Neural progenitor cell (in vitro differentiated cells): ENCODE measurements at places on chromosomes 5 and 9.
A peak's percentile ranks its signal among the peaks of the same experiment; 100 is the strongest.

DNA sequence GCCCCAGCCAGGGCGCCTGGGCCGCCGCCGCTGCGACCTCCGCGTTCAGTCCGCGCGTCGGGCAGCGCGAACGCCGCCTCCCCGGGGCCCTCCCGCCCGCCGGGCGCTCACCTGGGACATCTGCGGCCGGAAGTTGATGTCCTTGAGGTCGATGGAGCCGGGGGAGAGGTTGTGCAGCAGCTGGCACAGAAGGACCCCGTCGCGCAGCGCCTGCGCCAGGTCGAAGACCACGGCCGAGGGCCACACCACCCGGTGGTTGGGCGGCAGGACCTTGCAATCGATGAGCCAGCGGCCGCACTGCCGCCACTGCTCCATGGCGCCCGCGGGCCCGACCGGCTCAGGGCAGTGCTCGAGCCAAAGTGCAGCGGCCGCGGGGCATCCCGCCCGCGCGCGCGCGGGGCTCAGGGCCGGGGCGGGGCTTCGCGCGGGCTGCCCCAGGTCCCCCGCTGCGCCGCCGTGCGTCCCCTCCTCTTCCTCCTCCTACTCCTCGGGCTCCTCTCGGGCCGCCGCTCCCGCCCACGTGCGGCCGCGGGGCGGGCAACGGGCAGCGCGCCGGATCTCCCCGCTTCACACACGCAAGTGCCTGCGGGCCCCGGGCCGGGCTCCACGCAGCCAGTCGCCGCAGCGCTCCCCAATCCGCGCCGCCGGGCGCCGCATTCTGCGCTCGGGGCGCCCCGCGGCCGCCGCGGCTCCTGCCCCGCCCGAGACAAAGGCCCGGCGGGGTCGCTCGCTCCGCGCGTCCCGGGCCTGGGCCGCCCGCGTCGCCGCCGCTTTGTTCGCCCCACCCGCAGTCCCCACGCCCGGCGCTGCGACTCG lies at the start of gene VAV2:
VAV2 (minus strand) TSS at position 361 of the 816 bp plus-strand sequence; CDS start at position 315, 46 bp downstream.
- H3K27ac ChIP-seq, result no peak within 1 kb of the TSS
- peak within 1 kb of the TSS; percentile 87 for H3K4me3 ChIP-seq
- H3K27me3 ChIP-seq, result no peaks in the 10 kb centered on the region

- H3K4me3 ChIP-seq, result peak overlapping the region; percentile 64
- no peaks in the 10 kb centered on the region for H3K27me3 ChIP-seq
- no peak overlapping the region for H3K27ac ChIP-seq
- DNase-seq, result no peak
Measured at GRCh38 chr5:68287631-68287975, 72.0 kb downstream of the PIK3R1 start.

GRCh38 chr9:114166614-114167572 lies 11.6 kb downstream of the COL27A1 start:
- H3K27ac ChIP-seq, result no peak overlapping the region
- H3K4me1 ChIP-seq, result peaks cover 38% of the 10 kb centered on the region
- DNase-seq, result no peak
- H3K4me3 ChIP-seq, result no peak overlapping the region
- no peaks in the 10 kb centered on the region for H3K36me3 ChIP-seq

GRCh38 chr5:144332265-144332664 lies 161.6 kb downstream of the KCTD16 start:
- DNase-seq, result peak; percentile 29
- no peaks in the 10 kb centered on the region for H3K27me3 ChIP-seq
- H3K4me1 ChIP-seq, result peaks cover 4% of the 10 kb centered on the region
- H3K4me3 ChIP-seq, result no peak overlapping the region
- H3K36me3 ChIP-seq, result no peaks in the 10 kb centered on the region

- no peak overlapping the region for H3K27ac ChIP-seq
- H3K36me3 ChIP-seq, result no peaks in the 10 kb centered on the region
- H3K27me3 ChIP-seq, result no peaks in the 10 kb centered on the region
- no peak for DNase-seq
Measured at GRCh38 chr9:126893079-126893478, 21.5 kb upstream of the RALGPS1 start.

GRCh38 chr5:156838961-156839360 lies 11.1 kb upstream of the PPP1R2B start:
- no peaks in the 10 kb centered on the region for H3K27me3 ChIP-seq
- H3K36me3 ChIP-seq, result no peaks in the 10 kb centered on the region
- H3K27ac ChIP-seq, result no peak overlapping the region
- no peaks in the 10 kb centered on the region for H3K4me1 ChIP-seq

DNA sequence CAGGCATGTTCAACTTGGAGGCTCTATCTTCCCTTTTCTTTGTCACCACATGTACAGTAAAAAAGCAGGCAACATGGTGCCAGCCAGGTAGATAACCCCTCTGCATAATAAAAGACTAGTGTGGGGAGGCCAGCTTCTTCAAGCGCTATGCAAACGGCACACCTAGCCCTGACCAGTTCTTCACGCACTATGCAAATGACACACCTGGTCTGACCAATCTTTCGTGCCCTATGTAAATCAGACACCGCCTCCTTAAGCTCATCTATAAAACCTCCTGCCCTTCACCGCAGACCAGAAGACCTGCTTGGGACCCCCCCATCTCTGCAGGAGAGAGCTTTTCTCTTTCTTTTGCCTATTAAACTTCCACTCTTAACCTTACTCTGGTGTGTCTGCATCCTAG lies 28.1 kb upstream of the UGCG start:
- H3K4me1 ChIP-seq, result peaks cover 7% of the 10 kb centered on the region
- DNase-seq, result no peak
- H3K4me3 ChIP-seq, result no peak overlapping the region
- no peaks in the 10 kb centered on the region for H3K27me3 ChIP-seq

DNA sequence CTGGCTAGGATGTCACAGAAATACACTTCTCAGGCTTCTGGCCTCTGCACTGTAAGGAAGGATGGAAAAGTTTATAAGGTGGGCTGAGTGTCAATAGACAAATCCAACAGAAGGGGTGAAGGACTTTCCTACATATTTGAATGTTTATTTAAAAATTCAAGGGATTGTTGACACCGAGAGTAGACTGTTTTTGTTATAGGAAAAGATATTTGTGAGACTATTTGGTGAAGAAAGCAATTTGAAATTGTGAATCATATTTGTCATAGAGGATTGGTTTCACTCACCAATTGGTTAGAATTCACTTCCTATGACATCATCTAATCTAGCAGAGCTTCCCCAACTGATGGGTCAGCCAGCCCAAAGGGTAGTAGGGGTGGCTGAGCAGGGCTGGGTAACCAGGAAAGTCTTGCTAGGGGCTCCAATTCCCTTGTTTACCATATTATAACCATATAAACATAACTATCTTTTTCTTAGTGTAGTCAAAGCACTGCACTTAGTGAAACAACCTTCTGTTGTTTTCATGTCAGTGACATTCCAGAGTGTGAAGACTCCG lies 14.9 kb upstream of the MEGF10 start:
- H3K27ac ChIP-seq, result no peak overlapping the region
- H3K36me3 ChIP-seq, result no peaks in the 10 kb centered on the region
- H3K4me1 ChIP-seq, result peaks cover 5% of the 10 kb centered on the region
- no peaks in the 10 kb centered on the region for H3K27me3 ChIP-seq
- H3K4me3 ChIP-seq, result no peak overlapping the region

DNA sequence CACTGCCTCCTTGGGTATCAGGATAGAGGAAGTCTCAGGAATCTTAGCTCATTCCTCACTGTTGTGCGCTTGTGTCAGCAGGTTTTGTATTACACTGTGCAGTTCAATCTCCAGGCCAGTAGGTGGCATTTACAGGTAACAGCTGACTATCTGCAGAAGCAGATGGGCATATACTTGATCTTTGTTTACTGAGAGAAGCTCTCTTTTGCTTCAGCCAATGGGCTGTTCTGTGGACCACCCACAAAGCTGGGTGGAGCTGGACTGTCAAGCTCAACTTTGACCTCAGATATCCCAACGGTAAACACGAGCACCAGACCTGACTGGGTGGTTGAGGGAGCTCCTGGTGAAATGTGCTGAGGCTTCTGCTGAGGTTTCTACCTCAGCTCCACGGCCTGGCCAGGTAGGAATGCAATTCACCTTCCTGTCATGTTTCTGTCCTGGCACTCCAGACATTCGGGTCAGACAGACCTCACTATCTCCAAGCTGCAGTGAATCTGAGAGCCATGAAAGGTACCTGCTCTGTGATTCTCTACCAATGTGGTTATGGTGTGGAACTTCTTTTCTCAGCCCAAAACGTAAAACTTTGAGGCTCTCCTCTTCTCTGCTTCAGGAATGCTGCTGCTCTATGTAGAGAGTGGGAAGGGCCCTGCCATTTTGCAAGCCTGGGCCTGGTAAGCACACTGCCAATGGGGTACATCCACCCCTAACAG lies 167.9 kb upstream of the ACTBL2 start:
- no peaks in the 10 kb centered on the region for H3K4me1 ChIP-seq
- DNase-seq, result peak; percentile 62
- no peak overlapping the region for H3K27ac ChIP-seq

DNA sequence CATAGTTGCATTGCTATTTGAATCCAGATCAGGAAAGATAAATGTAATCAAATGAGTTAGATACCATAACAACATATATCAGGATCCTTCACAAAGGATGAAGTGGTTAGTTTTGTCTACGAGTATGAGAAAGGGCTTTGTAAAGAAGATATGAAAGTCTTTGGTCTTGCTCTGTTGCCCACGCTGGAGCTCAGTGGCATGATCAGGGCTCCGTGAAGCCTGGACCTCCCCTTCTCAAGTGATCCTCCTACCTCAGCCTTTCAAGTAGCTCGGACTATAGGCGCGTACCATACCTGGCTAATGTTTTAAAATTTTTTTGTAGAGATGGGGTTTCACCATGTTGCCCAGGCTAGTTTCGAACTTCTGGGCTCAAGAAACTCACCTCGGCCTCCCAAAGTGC lies 1.8 kb downstream of the SMC5 start:
- H3K4me1 ChIP-seq, result peaks cover 21% of the 10 kb centered on the region
- no peak overlapping the region for H3K27ac ChIP-seq
- peaks cover 14% of the 10 kb centered on the region for H3K36me3 ChIP-seq

DNA sequence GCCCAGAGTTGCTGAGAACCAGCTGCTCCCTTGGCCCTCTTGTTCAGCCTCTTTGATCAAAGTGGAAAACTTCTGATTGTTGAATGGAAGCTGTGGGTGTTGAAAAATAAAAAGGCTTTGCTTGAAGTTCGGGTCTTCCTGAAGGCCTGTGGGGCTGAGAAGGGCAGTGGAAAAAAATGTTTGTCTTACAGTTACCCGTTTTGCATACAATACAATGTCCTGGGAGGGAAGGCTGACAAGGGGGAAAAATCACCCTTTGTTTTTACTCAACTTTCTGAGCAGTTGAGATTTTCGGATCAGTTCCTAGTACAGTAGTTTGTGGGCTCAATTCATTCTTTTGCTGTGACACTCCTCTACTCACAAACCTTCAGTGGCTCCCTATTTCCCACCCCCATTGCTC lies 2.1 kb upstream of the TNFSF8 start:
- no peak overlapping the region for H3K4me3 ChIP-seq
- H3K36me3 ChIP-seq, result no peaks in the 10 kb centered on the region
- peaks cover 95% of the 10 kb centered on the region for H3K27me3 ChIP-seq
- H3K4me1 ChIP-seq, result no peaks in the 10 kb centered on the region
- H3K27ac ChIP-seq, result no peak overlapping the region

DNA sequence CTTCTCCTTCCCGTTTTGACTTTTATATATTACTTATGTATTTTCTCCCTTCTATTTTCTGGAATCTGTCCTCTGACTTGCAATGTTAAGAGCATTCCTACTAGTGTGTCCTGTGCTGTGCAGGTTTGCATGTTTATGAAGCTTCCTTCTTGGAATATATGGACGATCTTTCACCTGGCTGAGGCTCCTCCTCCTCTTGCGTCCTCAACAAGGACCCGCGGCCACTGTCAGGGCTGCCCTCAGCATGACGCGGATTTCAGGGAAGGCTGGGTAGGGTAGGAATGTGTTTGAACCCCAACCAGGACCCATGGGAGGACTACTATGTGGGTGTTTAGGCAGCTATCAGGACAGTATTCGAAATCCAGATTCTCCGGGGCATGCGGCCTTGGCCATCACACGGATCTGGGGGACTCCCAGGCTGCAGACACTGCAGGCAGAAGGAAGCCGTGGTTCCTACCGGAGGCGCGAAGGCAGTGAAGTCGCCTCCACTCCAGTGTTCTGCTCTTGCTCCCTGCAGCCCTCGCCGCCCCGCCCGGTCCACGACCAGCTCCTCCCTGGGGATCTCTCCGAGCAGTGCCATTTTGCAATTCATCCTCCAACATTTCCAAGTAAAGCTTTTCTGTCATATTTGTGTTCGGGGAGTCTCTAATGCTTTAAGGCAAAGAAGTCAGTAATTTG lies 37.0 kb upstream of the OSMR start:
- DNase-seq, result no peak
- H3K4me3 ChIP-seq, result no peak overlapping the region
- no peaks in the 10 kb centered on the region for H3K36me3 ChIP-seq
- no peak overlapping the region for H3K27ac ChIP-seq
- no peaks in the 10 kb centered on the region for H3K27me3 ChIP-seq

GRCh38 chr5:175542232-175542965 lies 64.0 kb downstream of the SFXN1 start:
- H3K27ac ChIP-seq, result no peak overlapping the region
- no peak for DNase-seq
- no peaks in the 10 kb centered on the region for H3K36me3 ChIP-seq
- peaks cover 12% of the 10 kb centered on the region for H3K4me1 ChIP-seq
- no peaks in the 10 kb centered on the region for H3K27me3 ChIP-seq
- H3K4me3 ChIP-seq, result no peak overlapping the region

DNA sequence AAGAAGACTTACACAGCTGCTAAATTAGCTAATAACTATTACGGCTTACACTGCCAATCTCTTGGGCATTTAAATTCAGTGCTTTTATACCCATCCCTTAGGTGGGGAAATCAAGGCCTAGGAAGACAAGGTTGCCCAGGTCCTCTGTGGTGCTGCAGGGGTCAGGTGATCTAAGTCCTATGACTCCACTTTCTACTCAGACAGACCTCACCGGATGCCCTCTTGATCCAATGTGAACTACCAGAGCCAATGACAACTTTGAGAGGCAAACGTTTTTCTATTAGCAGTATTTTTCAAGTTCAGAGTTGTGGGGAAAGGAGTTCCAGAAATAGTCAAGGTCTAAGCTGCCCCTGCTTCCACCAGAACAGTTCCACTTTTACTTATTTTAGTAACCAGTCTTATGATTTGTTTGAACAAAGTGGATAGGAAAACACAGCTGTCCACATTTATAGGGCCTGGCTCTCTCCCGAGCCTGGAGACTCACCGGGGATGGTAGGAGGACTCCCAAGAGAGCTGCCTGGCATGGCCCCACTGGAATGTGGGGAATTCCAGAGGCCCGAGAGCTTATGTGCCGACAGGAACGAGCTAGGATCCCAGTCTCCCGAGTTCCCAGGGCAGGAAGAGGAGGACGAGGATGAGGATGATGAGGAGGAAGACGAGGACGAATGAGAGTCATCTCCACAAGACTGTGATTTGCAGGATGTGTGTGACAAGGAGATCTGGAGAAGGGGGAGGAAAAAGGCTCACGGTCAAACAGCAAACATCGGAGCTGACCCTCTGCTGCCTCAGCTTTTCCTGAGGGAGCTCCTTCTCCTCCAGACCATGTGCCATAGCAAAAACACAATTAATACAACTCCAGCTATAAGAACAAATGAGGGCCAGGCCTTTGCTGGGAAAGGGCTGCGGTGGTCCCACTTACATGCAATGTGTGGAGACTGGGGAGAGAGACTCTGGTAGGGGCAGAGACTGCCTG lies 16.7 kb downstream of the FAM193B start:
- no peak overlapping the region for H3K27ac ChIP-seq
- H3K4me1 ChIP-seq, result peaks cover 6% of the 10 kb centered on the region
- H3K36me3 ChIP-seq, result no peaks in the 10 kb centered on the region
- no peaks in the 10 kb centered on the region for H3K27me3 ChIP-seq
- no peak for DNase-seq

- H3K27ac ChIP-seq, result no peak overlapping the region
- no peak for DNase-seq
- H3K4me1 ChIP-seq, result no peaks in the 10 kb centered on the region
- no peaks in the 10 kb centered on the region for H3K27me3 ChIP-seq
- H3K4me3 ChIP-seq, result no peak overlapping the region
Measured at GRCh38 chr5:99045871-99046270, 117.1 kb upstream of the CHD1 start.

- H3K4me3 ChIP-seq, result no peak overlapping the region
- no peak overlapping the region for H3K27ac ChIP-seq
- DNase-seq, result no peak
- H3K4me1 ChIP-seq, result no peaks in the 10 kb centered on the region
- no peaks in the 10 kb centered on the region for H3K36me3 ChIP-seq
Measured at GRCh38 chr5:10582512-10582897, 18.6 kb downstream of the ANKRD33B start.
